ENCODE measurements at places on chromosomes 11 and 22. TPM values are rescaled to one million over a fixed set of nuclear protein-coding genes. Genes with fewer than 3 reads are reported as not detected.

Gene CTSW
- total RNA-seq, result 21.6 TPM

Gene YPEL1
- 2.3 TPM for total RNA-seq

GRCh38 chr22:49903322-49904039 lies 14.8 kb downstream of the ALG12 start:
- DNase-seq, result no peak

- DNase-seq, result no peak
Observed at GRCh38 chr11:130706572-130706971, 209.7 kb downstream of the SNX19 start.

Gene GTSE1
- total RNA-seq, result 0.89 TPM

GRCh38 chr22:22721681-22722354 lies 77.4 kb downstream of the GGTLC2 start:
- no peak for DNase-seq

Gene OTOG
- total RNA-seq, result not detected

- no peak for DNase-seq
Observed at GRCh38 chr11:77515483-77515882, 41.6 kb upstream of the PAK1 start.

- DNase-seq, result no peak
Observed at GRCh38 chr11:3867209-3868091, 12.0 kb downstream of the STIM1 start.

DNA sequence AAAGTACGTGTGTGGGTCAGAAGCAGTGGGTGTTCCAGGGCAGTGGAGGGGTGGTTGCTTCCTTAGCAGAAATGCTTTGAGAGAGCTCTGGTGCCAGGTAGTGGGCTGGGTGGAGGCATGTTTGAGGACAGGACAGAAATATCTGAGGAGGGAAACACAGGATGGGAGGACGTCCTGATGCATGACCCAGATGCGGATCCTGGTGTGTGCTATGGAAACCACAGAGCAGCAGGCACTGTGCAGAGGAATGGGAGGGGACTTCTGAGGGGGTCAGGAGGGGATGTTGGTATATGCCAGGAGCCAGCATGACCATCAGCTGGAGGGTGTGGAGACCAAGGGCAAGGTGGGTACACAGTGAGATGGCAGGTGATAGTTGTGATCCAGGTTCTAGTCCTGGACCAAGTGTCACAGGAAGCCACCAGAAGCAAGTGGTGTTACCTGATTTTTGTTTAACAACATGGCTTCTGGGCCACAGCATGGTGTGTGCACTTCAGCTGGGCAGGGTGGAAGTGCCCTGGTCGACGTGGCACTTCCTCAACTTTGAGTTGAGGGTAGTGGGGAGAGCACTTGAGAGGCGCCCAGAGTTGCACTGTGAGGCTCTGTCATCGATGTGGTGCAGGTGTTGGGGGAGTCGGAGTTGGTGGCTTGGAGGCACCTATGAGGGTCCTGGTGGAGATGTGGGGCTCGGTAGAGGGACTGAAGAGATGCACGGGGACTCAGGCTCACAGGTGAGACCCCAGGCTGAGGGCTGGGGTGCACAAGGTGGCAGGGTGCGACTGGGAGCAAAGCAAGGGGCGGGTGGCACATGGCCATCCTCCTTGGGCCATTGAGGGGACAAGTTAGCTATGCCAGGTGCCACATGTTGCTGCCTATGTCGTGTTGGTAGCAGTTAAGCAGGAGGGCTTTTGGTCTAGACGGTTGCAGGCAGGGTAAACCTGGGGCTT lies 7.5 kb downstream of the DGCR8 start:
- DNase-seq, result no peak

- no peak for DNase-seq
Observed at GRCh38 chr11:60777106-60777505, 8.0 kb upstream of the MS4A10 start.

Gene PATE4
- not detected for total RNA-seq

DNA sequence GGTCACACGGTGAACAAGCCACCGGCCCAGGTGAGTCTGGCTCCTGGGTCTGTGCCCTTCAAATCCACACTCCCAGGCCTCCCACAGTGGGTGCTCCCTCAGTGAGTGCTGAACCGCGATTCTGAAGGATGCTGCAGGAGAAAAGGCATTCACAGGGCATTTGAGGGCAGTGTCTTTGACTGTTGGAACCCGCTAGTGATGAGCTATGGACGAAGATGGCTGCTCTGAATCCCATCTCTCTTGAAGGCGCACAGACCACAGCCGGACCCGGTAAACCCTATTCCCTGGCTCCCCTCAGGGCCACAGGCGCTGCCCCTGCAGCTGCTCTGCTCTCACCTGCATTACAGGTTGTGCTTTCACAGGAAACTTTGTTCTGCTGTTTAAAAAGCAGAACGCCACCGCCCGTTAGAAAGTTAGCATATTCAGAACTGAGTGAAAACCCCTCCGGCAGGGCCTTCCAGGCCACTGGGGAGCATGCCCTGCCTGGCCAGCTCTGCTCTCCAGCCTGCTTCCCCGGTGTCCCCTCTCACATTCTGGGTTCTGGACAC lies 3.2 kb downstream of the LRRC32 start:
- DNase-seq, result no peak

DNA sequence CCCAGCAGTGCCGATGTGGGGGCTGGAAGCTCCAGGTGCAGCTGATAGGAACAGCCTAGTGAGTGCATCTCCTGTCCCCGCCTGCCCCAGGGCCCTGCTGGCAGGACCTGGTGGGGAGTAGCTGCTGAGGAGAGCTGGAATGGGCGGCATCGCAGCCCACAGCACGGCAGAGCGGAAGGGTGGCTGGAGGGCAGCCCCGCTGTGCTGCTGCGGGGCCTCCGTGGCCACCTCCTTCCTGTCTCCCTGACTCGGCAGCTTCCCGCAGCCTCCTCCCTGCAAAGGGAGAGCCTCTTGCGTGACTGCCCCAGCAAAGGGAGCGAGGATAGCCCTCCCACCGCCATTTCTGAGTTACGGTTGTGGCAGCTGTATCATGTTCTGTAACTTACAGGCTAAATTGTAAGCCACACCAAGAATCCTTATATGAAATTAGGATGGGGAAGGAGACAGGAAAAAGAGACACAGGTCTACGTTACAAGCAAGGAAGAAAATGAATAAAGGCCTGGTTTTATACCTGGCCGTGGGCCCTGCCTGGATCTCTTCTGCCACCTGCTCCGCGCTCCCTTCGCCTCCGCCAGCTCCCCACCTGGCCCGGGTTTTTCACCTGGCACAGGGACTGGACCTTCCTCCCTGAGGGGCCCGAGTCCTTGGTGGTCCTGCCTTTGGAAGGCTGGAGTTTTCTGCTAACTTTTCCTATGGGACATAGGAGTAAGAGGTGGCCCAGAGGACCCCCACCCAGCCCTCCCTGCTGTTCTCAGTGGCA lies 10.0 kb downstream of the TPCN2 start:
- DNase-seq, result no peak

Gene OR8G5
- not detected for total RNA-seq

DNA sequence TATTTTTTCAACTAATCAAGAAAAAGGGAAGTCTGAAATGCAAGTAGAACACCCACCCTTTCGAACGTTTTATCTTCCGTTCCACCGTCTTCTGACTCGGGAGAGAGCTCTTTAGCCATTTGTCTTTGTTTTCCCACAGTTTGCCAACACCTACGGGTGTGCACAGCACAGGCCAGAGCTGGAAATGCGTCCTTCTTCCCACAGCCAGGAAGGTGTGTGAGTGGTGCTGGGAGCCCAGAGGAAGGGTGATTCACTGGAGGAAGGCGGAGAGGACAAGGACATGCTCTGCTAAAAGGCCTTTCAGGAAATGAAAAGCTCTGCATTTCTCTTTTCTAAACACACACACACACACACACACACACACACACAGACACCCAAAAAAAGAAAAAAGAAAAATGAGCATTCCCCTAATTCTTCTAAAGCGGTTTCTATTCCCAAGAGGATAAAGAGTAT lies 18.5 kb downstream of the ENDOD1 start:
- DNase-seq, result no peak

All from CD4-positive, alpha-beta T cell (primary cell).